ENCODE measurements at places on chromosomes 4 and X. TPM values are rescaled to one million over a fixed set of nuclear protein-coding genes. Genes with fewer than 3 reads are reported as not detected.

DNA sequence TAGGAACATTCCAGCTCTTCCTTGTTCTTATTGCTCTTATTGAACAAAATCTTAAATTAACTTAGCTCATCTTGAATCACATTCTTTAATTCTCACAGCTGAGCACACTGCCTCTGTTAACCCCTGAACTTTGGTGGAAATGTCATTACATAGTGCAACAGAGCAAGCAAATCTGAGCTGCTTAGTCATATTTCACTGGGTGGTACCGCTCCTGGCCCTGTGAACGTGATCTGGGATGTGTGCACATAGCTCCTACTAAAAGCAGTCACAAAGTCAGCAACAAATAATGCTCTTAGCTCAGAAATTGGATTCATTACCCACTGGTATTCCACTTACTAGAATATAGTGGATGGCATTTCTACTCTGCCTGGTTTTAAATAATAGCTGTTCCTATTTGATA, 27.9 kb downstream of the ARHGEF6 start:
- DNase-seq = no peak
- H3K27ac ChIP-seq = no peak overlapping the region
- no peak overlapping the region for H3K4me3 ChIP-seq
- no peaks in the 10 kb centered on the region for H3K36me3 ChIP-seq

GRCh38 chrX:98654565-98654964, 1755.5 kb downstream of the PCDH19 start:
- H3K36me3 ChIP-seq = peaks cover 9% of the 10 kb centered on the region
- no peaks in the 10 kb centered on the region for H3K27me3 ChIP-seq
- peaks cover 11% of the 10 kb centered on the region for H3K4me1 ChIP-seq
- no peak for DNase-seq

DNA sequence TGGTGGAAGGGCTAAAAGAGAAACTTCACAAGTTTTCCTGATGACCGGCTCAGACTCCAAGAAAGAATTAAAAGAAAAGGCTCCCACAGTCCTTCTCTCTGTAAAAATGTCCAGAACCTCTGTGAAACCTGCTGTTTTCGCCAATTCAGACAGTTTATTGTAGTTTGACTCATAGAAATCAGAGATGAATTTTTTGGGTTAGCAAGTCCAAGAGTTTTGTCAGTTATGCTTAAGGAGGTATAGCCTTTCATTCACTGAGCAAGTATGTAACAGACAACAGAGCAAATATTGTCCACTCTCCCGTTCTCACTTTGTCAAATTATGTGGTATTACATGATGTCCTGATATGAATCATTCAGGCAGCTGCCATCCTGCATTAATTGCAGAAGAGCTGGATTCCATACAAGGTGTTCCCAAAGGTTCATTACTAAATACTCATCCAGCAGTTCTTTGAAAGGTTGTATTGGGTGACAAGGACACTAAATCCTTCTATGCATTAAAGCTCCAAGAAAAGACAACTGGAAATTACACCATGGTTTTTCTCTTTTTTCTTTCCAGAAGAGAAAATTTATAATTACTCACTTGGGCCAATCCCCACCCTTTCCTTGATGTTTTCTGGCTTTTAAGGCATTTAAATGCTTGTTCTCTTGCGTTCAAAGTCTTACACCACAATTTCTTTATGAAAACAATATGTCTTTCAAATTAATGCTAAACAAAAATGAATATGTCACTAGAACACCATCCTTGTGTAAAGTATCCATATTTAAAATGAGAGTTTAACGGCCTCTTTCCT, 30.0 kb upstream of the PLAC1 start:
- H3K4me1 ChIP-seq = peaks cover 19% of the 10 kb centered on the region
- H3K27me3 ChIP-seq = no peaks in the 10 kb centered on the region
- H3K4me3 ChIP-seq = no peak overlapping the region
- H3K27ac ChIP-seq = no peak overlapping the region
- H3K36me3 ChIP-seq = no peaks in the 10 kb centered on the region
- DNase-seq = no peak

TSPAN5 gene
- total RNA-seq = 20.8 TPM

NUDT6 gene
- 8.4 TPM for total RNA-seq

FGA gene
- 5.9 TPM for total RNA-seq
